ENCODE measurements at places on chromosomes 4 and X.

DNA sequence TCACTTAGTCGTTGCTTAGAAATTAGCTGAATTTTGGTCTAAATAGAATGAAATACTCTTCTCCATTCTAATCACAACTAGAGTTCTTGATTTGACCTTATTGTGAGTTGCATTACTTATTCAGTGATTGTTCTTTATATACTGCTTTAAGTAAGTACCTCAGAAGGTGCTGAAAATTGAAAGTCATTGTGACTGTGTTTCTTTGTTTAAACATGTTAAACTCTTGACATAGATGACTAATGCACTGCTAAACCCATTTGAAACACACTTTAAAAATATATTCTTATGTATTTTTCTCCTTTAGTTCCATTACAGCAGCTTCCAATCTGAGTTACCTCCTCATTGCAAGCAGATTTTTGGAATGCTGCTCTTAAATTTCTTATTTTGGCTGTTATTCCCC, 9.1 kb downstream of the TSPAN7 start:
- DNase-seq, result no peak

- DNase-seq, result no peak
Measured at GRCh38 chrX:39475372-39475771, 622.4 kb downstream of the BCOR start.

DNA sequence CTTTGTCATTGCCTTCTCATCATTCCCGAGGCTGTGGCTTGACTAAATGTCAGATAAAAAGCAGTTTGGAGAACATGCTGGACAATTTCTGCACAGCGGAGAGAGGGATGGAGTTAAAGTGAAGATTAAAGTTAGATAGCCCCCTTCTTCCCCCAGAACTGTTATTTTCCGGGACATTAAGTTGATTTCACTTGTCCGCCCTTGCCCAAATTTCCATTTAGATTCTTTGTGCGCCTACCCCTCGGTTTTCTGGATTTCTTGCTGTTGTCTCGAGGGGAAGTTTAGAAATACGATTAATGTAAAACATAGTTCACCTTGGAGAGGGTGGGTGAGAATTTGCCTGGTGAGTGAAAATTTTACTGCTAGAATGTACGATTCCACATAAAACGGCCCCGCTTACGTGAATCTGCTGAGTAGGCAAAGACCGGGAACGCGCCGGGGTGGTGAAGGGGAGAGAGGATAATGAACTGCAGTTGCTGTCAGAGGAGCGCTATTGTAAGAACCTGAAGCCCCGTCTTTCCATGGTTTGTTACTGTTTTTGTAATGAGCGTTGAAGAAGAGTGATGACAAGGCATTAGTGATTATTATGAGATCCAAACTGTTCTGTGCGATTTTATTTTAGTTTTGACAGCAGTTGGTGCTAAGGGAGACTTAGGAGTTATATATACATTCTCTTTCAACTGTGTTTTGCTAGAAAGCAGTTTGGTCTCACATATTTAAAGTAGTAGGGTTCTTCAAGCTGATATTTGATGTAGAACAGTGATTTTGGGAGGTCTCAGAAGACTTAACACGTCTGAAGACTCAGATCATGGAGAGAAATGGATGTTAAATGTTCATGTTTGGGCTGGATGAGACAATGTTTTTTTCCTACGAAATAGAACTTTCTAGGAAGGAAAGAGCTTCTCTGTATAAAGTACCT, 73.0 kb downstream of the AFF1 start:
- peak; percentile 59 for DNase-seq

- peak; percentile 20 for DNase-seq
Measured at GRCh38 chr4:182918791-182919302, 1.7 kb upstream of the DCTD start.

- no peak for DNase-seq
Measured at GRCh38 chrX:8714164-8714563, 17.8 kb downstream of the ANOS1 start.

- DNase-seq, result no peak
Measured at GRCh38 chrX:12319003-12319519, 180.8 kb downstream of the FRMPD4 start.

DNA sequence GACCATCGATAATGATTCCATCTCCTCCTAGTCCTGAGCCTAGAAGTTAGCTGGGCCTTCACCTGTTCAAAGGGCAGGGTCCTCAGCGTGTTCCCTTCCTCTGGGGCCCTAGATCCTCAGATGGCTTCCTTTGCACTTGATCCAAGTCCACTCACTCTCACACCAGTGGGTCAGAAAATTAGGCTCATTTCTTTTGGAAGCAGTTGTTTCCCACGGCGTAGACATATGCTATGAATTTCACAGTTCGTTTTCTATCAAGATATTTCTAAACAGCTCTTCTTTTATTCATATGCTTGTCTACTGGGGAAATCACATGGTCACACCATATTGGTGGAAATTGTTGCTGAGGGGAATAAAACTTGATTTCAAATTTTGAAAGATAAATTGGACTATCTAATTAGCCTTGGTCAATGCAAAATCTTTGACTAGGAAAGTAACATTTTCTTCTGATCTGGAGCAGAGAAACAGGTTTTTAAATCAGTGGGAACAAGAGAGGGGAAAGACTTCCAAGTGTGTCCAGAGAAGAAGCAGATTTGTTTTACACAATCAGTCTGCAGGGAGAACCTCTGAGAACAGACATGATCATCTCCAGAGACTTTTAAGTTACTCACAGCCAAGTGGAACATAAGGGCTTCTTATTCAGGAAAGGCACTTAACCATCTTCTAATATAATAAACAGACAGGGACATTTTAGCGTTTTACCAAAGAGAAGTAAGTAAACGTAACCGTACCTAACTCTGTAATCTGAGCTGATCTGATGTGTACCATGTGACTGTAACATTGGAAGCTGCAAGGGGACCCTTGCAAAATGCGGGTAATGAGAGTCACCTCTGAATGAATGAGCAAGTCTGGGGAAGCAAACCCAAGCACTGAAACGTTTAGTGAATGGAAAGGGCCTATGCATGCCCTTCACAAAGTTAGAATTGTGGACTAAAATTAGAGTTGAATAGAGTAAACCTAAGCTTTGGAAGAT, 455.7 kb upstream of the FAT1 start:
- no peak for DNase-seq

DNA sequence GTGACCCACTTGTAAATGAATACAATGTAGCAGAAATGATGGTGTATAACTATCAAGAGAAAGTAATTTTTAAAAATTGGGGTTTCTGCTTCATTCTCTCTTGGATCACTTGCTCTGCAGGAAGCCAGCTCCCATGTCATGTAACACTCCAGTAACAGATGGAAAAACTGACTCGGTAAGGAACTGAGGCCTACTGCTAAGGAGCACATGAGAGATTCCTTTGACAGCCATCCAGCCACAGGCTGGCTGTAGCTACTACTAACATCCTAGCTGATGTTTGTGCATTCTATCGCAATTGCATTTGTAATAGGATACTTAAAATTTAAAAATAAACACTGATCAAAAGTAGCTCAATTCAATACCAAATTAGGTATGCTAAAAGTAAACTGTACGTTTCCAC, 102.3 kb upstream of the MAB21L2 start:
- no peak for DNase-seq

DNA sequence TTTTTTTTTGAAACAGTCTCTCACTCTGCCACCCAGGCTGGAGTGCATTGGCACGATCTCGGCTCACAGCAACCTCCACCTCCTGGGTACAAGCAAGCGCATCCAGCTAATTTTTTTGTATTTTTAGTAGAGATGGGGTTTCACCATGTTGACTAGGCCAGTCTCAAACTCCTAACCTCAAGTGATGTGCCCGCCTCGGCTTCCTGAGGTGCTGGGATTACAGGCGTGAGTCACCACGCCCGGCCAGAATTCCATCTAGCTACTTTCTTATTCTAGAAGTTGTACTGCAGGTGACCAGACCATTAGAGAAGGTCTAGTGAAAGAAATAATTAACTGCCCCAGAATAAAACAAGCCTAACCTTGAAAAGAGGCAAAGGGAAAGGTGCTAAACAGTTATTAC, 2.3 kb downstream of the LRBA start:
- no peak for DNase-seq

DNA sequence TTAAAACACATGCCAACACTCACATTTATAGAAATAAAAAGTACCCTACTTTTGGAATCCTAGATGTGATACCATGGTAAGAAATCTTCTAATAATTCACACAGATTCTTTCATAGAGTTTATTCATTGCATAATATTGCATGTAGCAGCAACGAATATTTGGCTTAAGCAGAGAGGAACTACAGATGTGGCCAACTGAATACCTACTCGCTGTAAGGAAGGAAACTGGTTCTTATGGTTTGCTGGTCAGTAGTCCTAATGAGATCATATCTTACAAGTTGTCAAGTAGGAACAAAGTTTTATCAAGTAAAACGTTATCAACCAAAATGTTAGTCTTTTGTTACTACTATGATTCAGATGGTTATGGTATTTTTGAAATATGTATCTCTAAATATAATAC, 996.1 kb downstream of the PDHA2 start:
- DNase-seq, result no peak

DNA sequence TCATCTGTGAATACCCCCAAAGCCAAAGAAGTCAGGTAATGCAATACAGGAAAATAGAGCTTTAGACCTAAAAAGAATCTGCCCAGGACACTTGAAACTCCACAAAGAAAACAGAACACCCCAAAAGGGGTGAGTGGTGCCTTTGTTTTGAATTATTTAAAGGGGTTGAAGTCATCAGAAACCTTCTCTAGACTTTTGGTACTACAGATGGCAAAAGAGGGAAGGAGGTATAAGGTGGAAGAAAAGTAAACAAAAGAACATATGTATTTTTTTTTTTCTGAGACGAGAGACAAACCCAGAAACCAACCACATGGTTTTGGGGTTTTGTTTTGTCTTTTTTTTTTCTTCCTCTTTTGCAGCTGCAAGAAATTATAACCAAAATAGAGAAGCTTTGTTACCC, 1477.8 kb downstream of the C4orf33 start:
- DNase-seq, result no peak

GRCh38 chr4:118920247-118920646, 31.6 kb downstream of the SYNPO2 start:
- no peak for DNase-seq

DNA sequence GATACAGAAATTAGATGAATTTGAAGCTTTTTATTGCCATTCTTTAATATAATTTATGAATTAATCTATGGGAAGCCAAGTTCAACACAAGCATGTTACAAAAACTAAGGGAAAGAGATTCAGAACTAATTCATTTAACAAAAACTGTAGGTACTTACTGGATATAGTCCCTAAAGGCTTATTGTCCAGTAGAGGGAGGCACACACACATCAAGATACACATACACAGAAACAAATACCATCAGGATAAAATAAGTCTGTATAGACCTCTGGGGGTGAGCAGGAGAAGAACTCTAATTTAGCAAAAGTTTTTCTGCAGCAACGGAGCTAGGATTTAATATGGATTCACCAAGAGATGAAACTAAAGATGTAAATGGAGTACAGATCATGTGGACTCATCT, 83.0 kb upstream of the IL13RA1 start:
- DNase-seq, result no peak

- DNase-seq, result no peak
Measured at GRCh38 chr4:84879651-84880200, 86.8 kb downstream of the WDFY3 start.

DNA sequence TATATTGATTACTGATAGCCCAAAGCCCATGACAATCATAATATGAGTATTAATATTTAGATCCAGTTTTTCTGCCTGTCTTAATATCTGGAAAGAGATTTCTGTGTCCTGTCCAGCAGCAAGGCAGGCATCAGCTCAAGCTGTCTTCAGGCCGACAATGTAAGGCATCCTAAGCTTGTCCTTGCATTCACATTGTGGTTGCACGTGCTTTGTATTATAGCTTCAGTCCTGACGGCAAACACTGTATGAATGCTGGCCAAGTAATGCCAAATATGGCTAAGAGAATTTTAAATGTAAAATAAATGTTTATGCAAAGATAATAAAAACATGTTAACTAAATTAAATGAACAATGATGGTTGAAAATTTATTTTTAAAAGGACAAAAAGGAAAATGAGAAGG, 255.7 kb upstream of the RPS6KA3 start:
- no peak for DNase-seq

GRCh38 chrX:2690856-2691542, at the start of gene CD99:
TSS of gene CD99 (plus strand) at chrX:2691295. CDS start at chrX:2691361, 66 bp downstream.
- DNase-seq, result peak; percentile 96

- DNase-seq, result no peak
Measured at GRCh38 chr4:150585611-150586010, 3.7 kb downstream of the MAB21L2 start.

DNA sequence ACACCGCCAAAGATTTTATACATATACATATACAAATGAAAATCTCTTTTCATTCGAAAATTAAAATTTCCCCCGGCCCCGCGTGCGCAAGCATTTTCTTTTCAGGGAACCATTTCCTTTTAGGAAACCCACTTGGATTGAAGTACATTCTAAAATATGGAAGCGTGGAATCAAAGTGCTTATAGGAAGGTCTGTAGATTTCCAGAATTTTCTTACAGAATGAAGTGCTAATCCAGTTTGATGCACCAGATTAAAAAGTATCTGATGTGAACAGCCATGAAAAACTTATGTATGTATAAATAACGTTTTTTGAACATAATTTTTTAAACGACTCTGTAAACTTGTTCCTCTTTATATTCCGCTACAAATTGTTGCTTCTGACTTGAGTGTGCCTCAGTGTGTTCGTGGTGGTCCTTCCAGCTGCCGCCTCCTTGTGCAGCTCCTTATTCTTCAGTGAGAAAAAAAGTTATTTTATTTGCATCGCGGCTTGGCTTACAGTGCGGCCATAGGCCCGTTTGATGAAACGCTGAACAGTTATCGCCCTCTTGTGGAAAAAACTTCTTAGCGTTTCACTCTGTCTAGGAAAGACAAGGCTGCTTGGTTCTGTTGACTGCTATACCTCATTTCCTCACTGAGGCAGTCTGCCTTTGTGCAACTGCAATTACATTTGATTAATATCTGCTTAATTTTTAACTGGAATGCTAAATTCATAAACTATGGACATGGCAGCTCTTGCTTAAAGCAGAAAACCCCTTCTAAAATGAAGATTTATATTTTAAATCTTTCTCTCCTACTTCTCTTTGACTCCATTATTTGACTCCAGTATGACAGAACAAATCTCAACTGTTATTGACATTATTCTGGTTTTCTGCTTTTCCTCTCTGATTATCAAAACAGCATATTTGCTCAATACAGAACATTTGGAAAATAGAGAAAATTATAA, 4.7 kb upstream of the NKX6-1 start:
- DNase-seq, result peak; percentile 86

GRCh38 chr4:32624943-32625603, 1904.9 kb downstream of the PCDH7 start:
- no peak for DNase-seq

GRCh38 chrX:69287095-69287494, 121.8 kb upstream of the PJA1 start:
- no peak for DNase-seq

GRCh38 chrX:17697191-17697590, 40.1 kb upstream of the SCML1 start:
- DNase-seq, result no peak

- no peak for DNase-seq
Measured at GRCh38 chr4:3200423-3201090, 48.4 kb upstream of the MSANTD1 start.

DNA sequence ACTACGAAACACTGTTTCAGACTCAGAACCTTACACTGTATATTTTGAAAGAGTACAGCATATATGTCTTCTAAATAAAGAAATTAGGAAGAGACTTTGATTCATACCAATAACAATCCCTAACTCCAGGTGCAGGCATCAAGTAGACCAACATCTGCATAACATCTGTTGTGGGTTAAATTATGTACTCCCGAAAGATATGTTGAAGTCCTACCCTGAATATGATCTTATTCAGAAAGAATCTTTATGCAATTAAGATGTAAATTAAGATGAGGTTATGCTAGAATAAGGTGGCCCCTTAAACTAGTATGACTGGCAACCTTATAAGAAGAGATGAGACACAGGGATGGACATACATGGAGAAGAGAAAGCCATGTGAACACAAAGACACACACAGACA, 117.9 kb downstream of the INPP4B start:
- no peak for DNase-seq

Measured in suppressor macrophage (primary cell).